GM10248 (cell line): ENCODE measurements at places on chromosomes 5 and 9.

- no peak for DNase-seq
Observed at GRCh38 chr5:173488144-173488543, 128.3 kb downstream of the BOD1 start.

- DNase-seq = peak; percentile 68
Observed at GRCh38 chr5:607541-608428, 4.4 kb upstream of the CEP72 start.

DNA sequence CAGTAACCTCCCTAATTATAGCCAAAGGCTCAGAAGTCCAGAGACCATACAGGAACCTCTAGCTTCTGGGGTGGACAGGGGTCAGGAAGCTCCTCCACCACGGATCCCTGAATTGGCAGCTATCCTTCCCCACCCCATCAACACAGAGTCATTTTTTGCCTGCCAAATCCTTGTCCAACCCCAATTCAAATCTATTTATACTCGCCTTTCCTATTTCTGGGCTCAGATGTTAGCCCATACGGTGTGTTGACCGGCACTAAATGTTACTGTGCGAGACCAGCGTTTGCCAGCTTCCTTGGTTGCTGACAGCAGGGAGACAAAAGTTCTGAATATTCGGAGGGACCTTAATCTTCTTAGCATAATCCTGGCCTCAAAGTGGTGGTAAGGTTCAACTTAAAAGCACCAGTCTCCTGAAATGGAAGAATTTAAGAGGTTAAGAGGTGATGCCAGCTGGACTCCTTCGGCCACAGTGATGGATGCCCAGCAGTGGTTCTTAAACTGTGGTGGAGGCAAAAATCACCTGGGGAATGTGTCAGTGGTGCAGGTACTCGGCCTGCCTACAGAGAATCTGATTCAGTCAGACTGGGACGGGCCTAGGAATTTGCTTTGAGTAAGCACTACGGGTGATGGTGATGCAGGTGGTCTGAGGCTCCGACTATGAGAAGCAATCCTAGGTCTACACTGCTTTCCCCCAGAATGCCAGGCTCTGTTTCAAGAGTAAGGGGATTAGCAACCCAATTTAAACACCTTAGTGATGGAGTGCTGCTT is 204.8 kb upstream of the MEF2C start:
- no peak for DNase-seq

GRCh38 chr5:74367241-74367733 is 273.2 kb downstream of the ENC1 start:
- no peak for DNase-seq

GRCh38 chr9:33125871-33126823 is 41.0 kb downstream of the B4GALT1 start:
- no peak for DNase-seq

- no peak for DNase-seq
Observed at GRCh38 chr5:175363300-175363699, 80.7 kb downstream of the DRD1 start.

DNA sequence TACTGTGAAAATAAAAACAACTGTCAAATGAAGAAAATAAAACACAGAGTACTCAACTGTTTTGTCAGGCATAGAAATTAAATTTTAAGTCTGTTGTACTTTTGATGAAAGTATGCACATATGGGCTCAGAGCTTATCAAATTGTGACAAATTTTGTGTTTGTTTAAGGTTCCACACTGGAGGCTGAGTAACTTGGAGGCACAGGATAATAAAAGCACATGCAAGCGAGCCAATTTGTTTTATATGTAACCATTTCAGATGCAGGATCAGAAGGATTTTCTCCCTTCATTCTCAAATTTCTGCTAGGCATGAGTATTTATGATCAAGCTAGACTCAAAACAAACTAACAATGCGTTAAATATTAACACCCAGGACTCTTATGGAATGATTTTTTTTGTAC is 87.8 kb downstream of the JAKMIP2 start:
- no peak for DNase-seq

DNA sequence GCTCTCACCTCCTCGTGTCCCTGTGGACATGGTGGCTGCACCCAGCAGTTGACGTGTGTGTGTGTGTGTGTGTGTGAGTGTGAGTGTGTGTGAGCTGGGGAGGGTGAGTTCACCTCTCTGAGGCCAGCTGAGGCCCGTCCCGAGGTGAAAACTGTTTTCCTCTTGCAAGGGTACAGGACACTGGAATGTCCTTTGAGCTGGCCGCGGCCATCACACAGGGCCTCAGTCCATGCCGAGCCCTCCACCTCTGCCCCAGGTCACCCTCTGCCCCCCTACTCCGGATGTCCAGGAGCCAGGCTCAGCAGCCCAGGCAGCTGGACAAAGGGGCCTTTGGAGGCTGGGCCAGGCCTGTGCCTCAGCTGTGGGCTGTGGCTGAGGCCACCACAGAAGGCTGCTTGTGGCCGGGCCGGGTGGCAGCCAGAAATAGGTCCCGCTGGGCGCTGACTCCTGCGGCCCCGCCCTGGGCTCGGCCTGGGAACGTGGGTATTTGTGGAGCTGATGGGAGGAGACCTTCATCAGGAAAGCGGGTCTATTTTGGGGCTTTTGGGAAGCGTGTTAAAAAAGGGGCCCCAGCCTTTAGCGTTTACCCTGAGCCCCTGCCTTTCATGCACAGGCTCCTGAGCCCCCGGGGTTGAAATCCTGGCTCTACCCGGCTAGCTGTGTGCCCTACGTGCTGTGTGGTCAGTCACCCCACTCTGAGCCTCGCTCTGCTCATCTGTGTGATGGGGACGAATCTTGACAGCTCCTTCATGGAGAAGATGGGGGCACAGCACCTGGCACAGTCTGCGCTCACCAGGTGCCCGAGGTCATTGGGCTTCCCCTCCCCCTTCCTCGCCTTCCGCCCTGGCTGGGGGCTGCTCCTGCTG is 75.1 kb upstream of the IER5L start:
- DNase-seq = no peak

DNA sequence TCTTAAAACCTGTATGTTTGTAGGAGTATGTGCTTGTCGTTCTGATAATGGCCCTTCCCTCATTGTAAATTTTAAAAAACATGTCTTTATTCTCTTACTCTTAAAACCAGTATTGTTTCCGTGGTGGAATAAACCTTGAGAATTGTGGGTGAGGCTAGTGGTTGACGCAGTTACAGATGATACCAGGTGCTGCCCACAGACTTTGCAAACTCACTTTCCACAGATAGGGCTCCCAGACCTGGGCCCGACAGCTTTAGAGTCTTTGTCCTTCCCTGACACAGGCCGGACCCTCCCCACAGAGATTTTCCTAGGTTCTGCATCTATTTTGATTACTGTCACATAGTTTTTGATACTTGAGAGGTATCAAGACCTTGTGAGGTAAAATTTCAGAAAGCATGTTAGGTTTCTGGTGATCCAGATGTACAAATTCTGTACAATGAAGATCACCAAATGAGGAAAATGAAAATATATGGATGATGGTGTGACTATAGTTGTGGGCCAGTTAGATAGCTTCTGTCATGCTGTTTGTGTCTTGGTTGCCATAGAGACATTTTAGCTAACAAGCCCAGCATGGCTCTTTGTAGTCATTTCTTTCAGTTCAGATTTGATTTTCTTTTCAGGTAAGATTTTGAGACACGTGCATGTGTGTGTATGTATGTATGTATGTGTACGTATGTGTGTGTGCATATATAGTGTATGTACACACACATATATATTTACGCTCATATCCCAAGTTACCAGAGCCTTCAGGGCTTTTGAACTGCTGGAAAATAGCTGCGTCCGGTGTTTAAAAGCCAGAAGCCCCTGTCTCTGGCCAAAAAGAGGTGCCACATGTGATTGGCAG is 33.8 kb downstream of the DMRT1 start:
- DNase-seq = no peak

DNA sequence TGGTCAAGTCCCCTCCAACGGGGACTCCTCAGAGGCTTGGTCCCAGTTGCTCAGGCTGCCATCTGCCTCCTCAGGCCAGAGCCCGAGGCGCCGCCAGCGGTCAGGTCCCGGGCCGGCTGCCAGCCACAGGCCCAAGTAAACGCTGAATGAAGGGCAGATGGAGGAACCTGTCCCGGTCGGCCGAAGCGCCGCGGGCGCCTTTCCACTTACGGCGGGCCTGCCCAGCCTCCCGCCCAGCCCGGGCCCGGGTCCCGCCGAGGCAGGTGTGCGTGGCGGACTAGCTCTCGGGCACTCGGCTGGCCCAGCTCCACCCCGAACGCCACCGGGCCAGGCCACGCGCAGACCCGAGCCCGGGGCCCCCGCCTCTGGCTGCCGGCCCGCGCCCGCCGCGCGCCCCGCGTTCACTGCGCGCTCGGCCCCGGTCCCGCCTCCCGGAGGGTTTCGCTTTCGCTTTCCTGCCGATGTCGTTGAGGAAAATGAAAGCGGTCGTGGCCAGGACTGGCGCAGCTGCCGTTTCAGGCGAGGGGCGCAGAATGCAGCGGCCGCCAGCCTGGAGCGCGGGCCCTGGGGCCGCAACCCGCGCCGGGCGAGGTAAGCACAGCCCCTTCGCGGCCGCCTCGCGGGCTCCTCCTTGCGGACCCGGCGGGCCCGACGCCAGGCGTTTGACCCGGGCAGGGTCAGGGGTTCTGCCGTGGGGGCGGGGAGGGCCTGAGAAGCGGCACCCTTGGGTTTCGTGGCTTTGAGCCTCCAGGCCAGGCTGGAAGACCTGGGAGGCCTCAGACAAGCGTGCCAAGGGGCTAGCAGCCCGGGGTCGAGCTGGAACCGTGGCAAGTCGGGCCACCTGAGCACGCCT is 41.2 kb downstream of the SLC22A5 start:
- peak; percentile 86 for DNase-seq

DNA sequence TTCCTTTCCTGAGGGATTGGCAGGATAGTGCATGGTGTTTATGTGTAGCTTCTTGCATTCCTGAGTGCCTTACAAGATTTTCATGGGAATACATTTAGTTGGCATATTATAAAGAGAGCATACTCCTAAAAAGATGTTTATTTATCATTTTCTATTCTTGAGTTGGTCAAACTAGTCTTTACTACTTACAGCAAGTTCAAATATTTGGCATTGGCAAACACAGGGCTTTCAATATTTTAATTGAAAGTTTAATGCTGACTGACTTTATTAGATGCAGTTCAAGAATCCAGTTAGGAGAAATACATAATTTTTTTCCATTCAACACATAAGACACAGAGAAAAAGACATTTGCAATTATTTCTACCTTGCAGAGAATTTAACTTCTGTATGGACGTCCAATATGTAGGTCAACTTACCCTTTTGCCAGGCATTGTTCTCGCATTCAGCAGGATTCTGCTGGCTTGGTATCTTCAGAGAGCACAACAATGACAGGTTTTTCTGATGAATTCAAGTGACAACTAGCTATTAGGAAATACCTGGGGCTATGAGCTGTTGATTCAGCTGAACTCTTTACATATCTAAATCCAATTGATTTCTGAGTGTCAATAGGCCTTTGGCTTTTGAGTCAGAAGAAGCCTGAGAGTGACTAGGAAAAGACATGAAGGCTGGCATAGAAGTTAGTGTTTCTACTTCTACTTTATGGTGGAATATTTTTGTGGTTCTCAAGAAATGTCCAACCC is 129.6 kb downstream of the LURAP1L start:
- DNase-seq = no peak
